HS-27A (cell line): ENCODE measurements at places on chromosomes 7 and 10.

DNA sequence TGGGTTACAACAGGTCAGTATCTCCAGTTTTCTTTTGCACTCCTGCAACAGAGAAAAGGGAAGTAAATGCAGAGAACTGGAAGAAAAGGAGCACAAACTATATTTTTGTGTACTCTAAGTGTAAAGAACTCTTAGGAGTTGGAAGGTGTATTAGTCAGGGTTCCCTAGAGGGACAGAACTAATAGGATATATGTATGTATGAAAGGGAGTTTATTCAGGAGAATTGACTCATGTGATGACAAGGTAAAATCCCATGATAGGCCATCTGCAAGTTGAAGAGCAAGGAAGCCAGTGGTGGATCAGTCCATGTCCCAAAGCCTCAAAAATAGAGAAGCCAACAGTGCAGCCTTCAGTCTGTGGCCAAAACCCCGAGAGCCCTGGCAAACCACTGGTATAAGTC lies 22.6 kb upstream of the RAB18 start:
- DNase-seq: no peak

GRCh38 chr7:40526951-40527715 lies 392.3 kb downstream of the SUGCT start:
- no peak for DNase-seq

DNA sequence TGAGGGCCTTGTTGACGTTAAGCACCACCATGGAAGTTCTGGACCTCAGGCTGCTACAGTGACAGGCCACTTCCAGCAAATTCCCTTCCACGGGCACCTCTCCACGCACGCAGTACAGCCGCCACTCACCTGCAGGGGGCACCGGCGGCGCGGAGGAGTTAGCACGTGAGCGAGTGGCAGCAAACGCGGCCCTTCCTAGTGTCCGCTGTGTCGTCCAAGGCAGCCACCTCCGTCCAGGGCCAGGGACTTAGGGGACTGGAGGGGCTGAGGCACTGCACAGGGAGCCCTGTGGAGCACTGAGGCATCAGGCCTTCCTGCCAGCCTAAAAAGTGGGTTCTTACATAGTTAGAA lies 164.4 kb downstream of the SVIL start:
- no peak for DNase-seq

DNA sequence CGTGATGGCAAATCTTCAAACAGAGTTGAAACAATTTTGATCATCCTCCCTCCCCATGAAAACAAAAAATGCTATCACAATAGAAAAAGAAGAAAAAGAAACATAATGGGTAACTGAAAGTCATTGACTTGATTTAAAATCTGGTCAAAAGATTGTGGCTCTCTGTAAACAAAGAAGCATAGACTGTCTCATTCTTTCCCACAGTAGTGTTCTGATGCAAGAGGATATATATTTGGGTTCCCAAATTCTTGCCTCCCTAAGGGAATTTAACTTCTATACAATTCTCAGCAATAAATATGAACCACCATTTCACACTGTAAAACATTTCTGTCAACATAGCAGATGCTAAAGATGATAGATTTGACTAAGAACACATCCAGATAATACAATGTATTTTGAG lies 32.8 kb upstream of the MEOX2 start:
- no peak for DNase-seq

- DNase-seq: no peak
Observed at GRCh38 chr10:102505462-102506115, 1.8 kb downstream of the SUFU start.

- DNase-seq: no peak
Observed at GRCh38 chr10:101451261-101451660, 97.3 kb downstream of the BTRC start.

GRCh38 chr10:82394122-82394521 lies 519.1 kb downstream of the NRG3 start:
- DNase-seq: no peak

- no peak for DNase-seq
Observed at GRCh38 chr7:23333671-23334246, 34.6 kb downstream of the MALSU1 start.
